ENCODE measurements at places on chromosomes 2 and 18.

DNA sequence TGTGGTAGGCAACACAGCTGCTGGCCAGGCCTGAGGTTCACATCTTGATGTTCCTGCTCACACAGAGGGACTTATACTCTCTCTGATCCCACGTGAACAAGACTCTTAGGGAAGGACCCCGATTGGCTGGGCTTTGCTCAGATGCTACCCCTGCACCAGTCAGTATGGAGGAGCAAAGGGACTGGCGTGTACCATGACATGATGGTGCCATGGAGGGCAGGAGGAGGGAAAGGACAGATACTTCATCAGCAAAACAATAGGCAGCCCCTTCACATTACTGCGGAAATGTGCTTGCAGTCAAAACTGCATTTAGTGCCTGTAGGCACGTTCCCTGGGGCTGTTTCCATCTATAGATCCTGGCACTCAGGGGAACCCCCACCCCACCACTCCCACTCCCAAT, 42.7 kb downstream of the ZFP36L2 start:
- DNase-seq: no peak

- no peak for DNase-seq
These were observed 126.1 kb downstream of the FAM161A start for GRCh38 chr2:61727746-61728145.

- no peak for DNase-seq
These were observed 3.9 kb downstream of the CTLA4 start for GRCh38 chr2:203871371-203871983.

DNA sequence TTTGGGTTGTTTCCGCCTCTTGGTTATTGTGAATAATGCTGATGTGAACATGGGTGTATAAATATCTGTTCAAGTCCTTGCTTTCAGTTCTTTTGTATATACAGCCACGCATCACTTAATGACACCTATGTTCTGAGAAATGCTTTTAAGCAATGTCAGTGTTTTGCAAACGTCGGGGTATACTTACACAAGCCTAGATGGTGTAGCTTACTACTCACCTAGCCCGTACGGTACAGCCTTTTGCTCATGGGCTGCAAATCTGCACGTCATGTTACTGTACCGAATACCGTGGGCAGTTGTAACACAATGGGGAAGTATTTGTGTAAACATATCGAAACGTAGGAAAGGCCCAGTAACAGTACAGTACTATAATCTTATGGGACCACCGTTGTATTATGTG, 12.4 kb downstream of the RALB start:
- no peak for DNase-seq

DNA sequence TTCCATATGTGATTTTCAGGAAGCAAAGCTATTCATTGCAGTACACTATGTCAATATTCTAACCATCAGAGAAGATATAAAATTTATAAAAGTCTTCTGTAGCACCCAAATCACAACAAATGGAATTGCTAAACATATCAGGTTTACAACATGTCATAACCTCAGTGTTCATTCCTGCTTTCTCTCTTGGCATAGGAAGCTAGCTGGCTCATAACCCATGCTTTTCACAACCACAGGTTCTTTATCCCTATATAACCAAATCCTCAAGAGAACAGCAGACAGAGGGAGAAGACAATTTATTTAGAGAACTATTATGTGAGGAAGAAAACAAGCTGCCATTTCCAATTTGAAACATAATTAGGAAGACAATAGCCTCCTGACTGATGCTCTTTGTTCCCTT, 997.0 kb upstream of the ACVR2A start:
- no peak for DNase-seq

- DNase-seq: peak; percentile 43
These were observed at the start of gene NMUR1 for GRCh38 chr2:231530099-231531011. Gene NMUR1 (minus strand): TSS chr2:231530445. CDS start chr2:231530361, 84 bp downstream.

DNA sequence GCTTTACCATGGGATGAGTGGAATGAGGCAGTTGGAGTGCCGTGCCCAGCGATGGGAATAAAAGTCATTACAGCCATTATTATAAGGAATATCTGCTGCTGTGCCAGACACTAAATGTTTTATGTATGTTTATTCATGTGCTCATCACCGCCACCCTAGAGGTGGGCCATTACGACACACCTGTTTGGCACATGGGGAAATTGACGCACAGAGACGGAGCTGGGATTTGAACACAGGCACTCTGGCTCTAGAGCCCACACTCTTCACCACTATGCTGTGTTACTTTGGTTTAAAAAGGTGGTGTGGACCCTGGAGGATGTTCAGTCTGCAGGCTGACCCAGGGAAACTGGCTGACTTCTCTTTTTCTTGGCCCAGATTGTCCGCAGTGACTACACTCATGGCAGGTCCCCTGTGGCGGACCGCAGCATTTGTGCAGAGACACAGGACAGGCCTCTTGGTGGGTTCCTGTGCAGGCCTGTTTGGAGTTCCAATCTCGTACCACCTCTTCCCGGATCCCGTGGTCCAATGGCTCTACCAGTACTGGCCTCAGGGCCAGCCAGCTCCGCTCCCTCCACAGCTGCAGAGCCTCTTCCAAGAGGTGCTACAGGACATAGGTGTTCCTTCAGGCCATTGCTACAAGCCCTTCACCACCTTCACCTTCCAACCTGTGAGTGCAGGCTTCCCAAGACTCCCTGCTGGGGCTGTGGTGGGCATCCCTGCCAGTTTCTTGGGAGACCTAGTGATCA, 1.6 kb downstream of the TMEM177 start:
- no peak for DNase-seq

DNA sequence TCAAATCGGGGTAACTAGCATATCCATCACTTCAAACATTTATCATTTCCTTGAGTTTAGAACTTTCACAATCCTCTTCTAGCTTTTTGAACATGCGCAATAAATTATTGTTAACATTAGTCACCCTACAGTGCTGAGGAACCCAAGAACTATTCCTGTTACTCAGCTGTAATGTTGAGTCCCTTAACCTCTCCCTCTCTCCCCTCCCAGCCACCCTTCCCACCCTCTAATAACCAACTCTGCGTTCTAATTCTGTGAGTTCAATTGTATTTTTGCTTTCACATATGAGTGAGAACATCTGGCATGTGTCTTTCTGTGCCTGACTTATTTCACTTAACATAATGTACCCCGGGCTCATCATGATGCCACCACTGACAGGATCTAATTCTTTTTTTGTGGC, 78.6 kb upstream of the RANBP2 start:
- peak; percentile 29 for DNase-seq

DNA sequence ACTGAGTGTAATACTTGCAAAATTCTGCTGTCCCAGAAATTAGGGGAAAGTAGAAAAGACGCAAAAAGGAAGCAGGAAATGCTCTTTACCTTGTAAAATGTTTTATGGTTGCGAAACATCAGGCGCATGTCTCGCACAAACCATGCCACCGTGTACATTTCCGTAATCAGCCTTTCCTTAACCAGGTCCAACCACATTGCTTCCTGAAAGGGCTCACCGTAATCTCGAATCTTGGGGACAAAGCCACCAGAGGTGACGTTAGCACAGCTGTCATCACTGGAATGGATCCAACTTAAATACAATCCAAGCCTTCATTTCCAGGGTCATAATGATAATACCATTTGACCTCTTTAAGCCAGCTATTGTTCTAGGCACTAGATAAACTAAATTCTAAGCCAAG, 49.3 kb downstream of the SP110 start:
- DNase-seq: peak; percentile 16

DNA sequence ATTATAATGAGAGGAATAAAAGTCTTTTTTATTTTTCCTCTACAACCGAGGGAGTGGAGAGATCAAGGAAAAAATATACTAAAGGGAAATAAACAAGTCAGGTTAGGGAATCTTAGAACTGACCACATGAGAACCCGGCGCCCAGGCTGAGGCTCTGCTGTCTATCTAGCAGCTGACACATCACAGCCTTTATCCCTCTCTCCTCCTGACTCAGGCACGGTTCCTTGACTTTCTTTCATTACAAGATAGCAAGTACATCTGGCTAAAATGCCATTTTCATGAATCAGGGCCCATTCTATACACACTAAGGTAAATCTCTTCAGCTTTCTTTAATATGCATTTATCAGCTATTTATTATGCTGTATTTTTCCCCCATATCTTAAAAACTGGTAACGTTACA, 296.0 kb downstream of the TMX3 start:
- DNase-seq: no peak

DNA sequence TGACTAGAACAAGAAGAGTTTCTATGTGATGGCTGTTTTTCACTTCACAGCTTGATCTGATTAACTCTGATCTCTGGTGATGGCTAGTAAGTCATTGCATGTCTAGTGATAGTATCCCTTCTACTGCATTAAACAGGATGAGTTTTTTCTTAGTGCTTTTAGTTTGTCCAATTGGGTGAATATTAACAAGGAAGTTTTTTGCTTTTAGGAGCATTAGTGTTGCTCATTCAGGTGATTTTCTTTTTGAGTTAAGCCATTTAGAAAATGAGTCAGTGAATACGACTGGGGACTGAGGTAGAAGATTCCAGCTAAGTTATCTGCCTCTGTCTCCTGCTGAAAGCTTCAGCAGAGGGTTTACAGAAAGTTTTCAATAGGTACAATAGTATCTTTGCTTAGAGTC, 306.7 kb downstream of the PIK3C3 start:
- no peak for DNase-seq

GRCh38 chr2:181264441-181264840, 192.7 kb upstream of the ITGA4 start:
- DNase-seq: no peak

- DNase-seq: no peak
These were observed 37.6 kb upstream of the MGAT4A start for GRCh38 chr2:98768384-98769113.

GRCh38 chr2:143530758-143531157, 401.5 kb downstream of the ARHGAP15 start:
- no peak for DNase-seq

- DNase-seq: no peak
These were observed 215.3 kb upstream of the DSEL start for GRCh38 chr18:67731851-67732250.

- no peak for DNase-seq
These were observed 1193.4 kb downstream of the DSC3 start for GRCh38 chr18:29849144-29849543.

DNA sequence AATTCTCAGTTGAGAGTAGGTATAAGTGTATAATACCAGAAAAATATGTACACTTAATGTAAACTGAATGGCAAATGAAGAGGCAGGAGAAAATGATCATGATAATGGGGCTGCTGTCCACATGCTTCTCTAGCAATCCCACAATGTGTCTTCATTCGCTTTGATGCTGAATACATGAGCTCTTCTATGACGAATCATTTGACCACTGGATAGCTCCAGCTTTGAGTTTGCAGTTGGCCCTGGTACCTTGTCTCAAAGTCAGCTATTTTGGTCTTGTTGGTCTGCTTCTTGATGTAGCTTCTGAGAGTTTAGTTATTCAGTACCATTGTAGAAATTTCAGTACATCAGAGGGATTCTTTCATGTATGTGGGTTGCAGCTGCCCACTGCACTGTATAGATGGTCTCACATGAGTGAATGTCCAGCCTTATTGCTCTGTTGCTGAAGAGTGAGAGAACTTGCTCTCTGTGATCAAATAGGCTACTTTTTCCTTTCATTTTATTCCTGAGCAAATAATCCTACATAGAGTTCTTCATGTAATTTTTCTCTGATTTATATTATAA, 105.1 kb downstream of the TTC27 start:
- no peak for DNase-seq

DNA sequence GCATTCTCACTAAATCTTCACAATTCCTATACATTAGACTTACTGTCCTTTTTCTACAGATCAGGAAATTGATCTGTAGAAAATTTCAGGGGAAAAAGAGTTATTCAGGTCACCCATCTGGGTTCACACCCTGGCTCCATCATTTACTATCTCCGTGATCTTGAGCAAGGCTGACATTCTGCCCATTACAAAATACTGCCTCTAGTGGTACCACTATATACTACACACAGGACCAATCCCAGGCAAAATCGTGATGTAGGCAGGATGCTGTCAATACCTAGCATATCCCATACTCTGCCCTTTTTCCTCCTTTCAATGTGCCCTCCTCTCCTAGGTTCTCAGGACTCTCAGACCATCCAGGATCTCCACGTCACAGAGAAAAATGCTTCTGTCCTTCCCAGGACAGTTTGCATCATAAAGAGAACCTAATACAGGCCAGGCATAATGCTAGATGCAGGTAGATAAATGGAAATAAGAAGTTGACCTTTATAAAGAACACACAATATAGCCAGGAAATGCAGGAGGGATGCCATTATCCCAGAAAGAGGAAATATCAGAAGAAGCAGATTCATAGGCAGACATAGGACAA, 101.9 kb downstream of the CDH20 start:
- peak; percentile 19 for DNase-seq

GRCh38 chr18:42230636-42231035, 275.6 kb downstream of the PIK3C3 start:
- DNase-seq: no peak

DNA sequence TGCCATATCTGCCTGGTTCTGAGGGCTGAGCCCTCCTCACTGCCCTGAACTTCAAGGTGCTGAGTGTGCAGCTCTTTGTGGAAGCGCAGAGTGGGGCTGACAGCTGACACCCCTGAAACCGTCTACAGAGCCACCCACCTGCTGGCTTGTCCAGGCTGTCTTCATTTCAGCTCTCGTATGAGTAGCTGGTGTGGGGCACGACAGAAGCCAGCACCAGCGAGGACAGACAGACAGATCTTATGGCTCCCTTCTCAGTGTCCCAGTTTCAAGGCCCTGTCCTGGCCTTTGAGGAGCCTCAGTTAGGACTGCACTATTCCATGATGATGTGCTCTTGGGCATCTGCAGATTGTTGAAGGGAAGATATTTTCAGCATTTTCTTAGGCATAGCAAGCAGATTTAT, 287.1 kb downstream of the SLC4A3 start:
- no peak for DNase-seq

DNA sequence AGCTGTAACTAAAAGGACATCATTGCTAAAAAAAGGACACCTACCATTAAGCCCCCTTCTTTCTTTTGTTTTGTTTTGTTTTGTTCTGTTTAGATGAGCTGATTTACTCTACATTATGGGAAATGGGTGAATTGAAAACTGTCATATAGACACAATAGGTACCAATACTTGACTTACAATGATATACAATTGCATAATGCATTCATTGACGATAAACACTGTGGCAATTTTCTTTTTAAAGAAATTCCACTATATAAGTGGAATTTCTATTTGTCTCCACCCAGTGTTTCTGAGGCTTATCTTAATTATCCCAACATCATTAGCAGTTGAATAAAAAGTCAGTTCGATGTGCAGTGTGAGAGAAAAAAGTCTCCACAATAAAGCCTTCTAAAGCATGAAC, 282.1 kb downstream of the BCL2 start:
- no peak for DNase-seq

DNA sequence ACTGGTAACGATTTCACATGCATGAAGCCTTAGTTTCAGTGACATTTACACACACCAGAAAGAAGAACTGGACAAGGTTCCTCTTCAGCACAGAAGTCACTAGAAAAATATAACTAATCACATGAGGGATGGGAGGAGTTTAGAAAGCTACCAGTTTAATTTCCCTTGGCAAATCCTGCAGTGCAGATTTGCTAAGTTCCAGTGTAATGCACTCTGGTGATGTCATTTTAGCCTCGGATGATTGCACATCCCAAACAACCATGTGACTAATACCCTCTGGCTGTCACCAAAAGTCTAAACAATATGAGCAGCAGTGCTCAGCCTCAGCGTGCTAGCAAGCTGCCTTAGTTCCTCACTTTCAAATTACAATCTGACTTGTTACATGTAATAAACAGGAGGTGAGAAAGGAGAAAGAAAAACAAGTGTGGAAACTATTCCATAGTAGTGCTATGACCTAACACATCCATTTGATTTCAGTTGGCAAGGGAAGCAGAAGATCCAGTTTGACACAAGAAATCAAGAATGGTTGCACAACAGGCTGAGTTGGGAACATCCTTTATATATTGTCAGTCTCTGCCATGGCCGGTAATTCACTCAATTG, 35.3 kb upstream of the PPP1CB start:
- DNase-seq: peak; percentile 89

All from NCI-H460 (cell line).